ENCODE measurements at places on chromosomes 4 and X.

DNA sequence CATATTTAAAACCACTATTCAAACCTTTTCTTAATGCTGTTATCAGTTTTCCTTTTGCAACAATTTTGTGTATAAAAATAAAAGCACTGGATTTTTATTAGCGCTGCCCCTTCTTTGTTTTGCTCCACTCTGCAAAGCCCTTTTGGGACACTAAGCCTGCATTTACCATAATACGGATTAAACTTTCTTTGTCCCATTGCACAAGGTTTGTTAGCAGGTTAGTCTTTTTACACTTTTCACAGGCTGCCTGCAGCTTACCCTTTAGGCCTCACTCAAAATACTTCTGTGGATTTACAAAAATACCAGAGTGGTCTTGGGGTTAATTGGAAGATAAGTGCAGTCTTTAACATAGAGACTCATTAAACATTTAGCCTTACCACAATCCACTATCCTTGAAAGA is 35.7 kb upstream of the MAB21L2 start:
- DNase-seq: no peak

DNA sequence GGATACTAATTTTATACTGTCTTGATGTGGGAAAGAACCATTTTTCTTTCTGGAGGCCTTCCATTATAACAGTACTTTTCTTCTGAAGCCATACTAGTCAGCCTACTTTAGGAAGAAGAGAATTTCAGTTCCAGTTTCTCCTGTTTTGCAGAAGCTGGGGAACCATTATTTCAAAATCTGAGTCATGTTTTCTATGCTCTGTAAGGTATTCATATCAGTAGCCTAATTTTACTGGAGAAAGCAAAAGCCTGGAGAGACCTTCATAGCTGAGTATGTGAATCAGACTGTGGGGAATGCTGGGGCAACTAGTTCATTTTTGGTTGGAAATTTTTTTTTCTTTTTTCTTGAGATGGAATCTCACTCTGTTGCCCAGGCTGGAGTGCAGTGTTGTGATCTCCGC is 22.4 kb downstream of the AFF1 start:
- peak; percentile 50 for DNase-seq

DNA sequence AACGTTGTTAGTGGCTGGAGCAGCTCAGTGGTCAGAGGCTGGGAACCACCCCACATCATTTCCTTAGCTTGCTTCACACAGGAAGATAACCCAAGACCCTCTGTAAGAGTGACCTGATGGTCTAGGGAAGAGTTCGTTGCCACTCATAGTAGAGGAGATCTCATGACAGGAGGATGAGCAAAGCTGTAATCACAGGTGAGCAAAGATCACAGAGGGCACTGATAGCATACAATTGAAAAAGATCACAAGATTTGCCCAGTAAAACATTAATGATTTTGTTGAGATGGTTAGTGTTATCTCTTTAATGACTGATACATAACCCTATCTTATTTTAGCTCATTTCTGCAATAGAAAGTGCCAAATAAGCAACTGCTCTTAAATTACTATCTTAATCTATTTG is 44.1 kb downstream of the LARP7 start:
- DNase-seq: no peak

DNA sequence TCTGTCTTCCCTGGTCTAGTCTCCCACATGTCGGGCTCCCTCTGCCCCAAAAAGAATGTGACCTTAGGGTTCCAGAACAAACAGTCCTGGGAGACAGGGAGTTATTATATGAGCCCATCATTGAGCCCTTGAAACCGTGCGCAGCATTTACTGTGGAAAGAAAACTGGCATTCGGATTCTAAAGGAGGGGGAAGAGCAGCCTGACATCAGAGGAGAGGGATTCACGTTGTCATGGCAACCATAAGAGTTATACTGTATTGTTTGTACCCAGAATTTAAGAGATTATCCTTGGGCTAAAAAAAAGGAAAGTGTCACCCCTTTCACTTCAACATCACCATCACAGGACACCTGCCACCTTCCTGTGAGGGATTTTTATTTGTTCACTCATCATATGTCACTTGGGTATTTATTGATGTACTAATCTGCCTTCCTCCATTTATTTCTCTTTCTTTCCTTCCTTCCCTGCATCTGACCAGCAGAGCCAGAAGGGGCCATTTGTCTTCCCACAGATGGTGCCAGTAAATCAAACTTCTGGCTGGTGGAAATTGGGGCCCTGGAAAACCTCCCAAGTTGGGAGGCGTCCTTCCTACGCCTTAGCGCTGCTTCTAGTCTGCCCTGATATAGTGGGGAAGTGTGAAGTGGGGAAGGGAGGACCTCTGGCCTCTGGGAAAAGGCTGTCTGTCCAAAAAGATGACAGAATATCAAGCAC is 64.9 kb upstream of the FRMPD3 start:
- no peak for DNase-seq

DNA sequence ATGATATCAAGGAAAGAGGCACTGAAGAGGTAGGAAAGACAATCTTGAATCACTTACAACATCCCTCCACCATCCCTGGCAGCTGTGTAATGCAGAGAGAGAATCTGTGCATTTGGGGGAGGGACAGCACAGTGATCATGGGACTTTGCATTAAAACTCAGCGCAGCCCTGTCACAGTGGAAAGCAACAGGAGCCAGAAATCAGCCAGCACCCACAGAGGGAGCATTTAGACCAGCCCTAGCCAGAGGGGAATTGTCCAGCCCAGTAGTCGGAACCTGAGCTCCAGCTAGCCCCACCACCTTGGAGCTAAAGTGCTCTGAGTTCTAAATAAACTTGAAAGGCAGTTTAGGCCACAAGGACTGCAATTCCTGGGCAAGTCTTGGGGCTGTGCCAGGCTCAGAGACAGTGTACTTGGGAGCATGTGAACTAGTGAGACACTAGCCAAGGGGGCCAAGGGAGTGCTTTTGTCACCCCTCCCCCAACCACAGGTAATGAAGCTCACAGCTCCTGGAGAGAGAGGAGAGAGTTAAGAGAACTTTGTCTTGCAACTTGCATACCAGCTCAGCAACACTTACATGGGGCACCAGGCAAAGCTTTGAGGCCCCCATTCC is 83.9 kb upstream of the FAM241A start:
- no peak for DNase-seq

- no peak for DNase-seq
These were observed 511.8 kb upstream of the ARX start for GRCh38 chrX:25527596-25527995.

GRCh38 chr4:177263818-177264217 is 45.9 kb upstream of the NEIL3 start:
- DNase-seq: no peak

DNA sequence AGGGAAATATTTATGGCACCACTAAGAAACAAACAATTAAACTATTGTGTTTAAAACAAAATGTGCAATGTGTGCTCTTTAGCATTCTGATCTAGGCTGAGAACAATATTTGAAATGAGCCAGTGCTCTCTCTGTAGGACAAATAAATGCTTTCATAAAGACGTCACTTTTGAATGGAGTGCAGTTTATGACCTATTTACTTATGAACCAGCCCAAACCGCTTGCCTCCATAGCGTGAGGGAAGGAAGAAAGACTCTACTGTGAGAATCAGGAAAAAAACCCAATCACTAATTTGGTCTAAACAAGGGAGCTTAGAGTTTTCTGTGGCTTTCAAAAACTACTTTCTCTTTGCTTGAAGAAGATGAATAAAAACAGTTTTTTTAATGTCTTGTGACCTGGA is 39.4 kb downstream of the SAT1 start:
- DNase-seq: no peak

GRCh38 chrX:129769467-129770154 is 10.1 kb upstream of the SASH3 start:
- DNase-seq: no peak

DNA sequence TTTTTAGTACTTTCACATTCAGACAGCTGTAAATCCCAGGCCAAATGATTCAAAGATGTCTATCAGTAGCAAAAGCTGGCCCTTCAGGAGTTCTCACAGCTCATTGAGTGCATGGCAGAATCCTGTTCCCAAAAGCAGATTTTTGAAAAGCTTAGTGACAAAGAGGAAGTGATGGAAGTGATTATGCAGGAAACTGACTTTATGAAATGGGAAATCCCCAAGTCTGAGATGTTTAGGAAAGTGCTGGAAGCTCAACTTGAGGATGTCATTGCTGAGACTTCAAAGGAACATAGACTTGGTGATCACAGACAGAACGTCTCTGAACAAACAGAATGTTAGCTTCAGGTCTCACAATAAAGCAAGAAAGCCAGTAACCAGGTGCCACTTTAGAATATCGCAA is 51.0 kb upstream of the CFAP47 start:
- DNase-seq: no peak

DNA sequence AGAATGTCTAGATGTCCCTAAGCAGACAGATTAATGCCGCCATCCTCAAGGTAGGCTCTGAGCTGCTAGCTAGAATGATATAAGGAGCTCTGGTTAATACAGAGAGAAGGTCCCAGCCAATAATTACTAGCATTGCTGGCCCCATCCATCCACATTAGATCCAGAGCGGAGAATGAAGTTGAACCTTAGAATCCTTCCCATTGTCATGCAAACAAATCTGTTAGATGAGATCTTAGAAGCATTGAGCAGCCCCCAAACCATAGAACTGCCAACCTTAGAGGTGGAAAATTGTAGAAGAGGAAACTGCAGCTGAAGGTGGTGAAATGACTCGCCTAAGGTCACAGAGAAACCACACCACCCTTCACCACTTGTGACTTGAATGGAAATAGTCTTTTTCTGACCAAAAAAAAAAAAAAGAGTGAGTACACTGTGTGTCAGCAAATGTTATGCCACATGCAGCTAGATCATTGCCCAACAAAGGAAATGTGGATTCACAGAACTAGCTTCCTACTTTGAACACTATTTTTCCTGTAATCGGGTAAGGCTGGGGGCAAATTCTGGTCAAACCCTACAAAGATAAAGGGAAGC is 162.1 kb downstream of the SMIM20 start:
- DNase-seq: no peak

DNA sequence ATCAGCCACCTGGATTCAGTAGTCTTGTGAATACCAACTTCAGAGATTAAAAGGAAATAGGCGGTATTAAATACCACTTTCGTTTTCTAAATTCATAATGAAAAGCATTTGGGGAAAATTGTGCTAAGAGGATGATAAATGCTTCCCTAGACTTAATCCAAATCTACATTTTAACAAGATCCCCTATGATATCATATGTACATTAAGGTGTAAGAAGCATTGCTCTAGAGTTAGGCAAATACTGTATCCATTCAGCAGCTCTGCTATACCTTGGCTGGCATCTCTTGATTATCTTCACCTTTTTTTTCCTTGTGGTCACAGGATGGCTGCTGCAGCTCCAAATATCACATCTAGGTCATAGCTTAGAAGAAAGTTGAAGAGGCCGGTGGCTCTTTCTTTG is 40.6 kb upstream of the PHEX start:
- no peak for DNase-seq

DNA sequence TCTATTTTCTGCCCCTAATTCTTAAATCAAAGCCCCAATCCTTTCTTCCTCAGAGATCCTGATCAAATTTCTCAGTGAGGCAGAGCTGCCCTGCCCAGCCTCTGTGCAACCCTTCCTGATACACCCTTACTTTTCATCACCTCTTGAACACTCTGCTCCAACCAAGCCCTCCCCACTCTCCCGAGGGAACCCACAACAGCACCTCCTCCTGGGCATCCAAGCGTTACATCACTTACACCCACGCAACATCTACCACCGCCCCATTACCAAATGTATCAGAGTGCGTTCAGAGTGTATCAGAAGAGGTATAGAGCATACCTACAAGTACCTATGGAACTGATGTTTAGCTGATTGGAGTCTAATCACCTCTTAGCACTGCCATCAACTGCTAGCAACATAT is 186.5 kb downstream of the RAP1GDS1 start:
- no peak for DNase-seq

DNA sequence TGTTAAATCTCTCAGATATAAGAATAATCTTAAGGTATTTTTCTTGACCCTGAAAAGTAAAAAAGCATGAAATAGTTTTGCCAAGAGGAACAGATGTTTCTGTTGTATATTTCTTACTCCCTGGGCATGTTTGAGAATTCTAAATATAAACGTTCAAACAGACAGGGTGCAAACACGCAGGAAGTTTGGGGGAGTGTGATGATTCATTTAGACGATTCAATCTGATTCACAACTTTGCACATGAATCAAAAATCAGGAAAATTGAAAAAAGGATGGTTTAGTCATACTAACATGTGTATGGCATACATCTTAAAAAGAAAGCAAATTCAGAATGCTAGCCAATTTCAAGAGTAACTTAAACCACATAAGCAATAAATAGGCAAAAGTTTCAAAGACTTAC is 340.3 kb upstream of the GRID2 start:
- DNase-seq: peak; percentile 3

DNA sequence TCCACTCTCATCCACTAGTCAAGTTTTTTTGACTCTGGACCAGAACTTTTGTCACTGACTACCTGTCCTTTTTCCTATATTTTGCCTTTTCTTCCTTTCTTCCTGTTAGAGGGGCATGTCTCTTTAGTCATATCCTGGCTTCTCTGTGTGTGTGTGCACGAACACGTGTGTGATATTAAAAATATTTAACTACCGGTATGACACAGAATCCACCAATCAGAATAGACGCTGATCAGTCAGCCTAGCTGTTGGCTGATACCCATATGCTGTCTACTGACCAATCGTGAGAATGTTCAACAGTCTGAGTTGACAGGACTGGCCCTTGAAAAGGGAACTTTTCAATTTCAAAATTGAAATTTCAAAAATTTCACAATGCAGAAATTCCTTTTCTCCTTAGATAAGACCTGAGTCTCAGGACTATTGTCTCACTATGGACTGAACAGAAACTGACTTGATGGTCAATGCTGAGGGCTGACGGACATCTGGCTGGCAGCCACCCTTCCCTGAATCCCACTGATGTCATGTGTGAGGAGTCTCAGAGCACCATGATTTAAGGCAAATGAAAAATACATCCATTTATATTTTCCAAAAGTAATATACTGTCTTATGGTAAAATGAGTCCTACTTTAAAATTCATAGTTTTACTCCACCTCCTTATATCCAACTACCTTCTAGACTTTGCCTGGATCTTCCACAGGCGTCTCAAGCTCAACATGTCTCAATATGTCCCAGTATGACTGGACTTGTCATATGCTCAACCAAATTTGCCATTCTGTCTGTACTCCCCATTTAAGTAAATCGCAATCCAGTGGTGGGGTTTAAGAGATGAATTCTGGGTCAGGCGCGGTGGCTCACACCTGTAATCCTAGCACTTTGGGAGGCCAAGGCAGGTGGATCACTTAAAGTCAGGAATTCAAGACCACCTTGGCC is 78.0 kb downstream of the CHRNA9 start:
- no peak for DNase-seq

- DNase-seq: peak; percentile 21
These were observed 98.9 kb downstream of the ATXN3L start for GRCh38 chrX:13220916-13221315.

- DNase-seq: peak; percentile 36
These were observed 376.8 kb upstream of the ZFP42 start for GRCh38 chr4:187618701-187619281.

DNA sequence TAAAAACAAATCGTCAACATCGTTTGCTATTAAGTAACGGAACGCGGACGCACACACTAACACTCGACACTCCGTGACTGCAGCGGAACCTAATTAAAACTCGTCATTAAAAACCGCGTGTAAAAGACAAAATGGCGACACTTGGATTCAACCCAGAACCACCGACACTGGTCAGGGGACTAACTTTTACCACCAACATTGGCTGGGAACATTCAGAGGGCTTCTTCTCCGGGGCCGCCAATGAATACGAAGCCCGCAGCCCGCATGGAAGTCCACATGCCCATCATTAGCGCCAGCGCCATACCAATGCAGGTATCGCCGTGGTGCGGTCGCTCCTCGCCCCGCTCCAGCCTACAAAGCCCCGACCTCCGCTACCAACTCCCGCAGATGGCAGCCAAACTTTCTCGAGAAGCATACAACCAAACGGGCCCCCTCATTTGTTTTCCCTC is 498 bp downstream of the RBMX start:
- DNase-seq: peak; percentile 8

- no peak for DNase-seq
These were observed 259.6 kb downstream of the C4orf33 start for GRCh38 chr4:129355516-129355915.

Data from AG08396 (cell line).